CD4-positive, alpha-beta T cell (primary cell): ENCODE measurements at places on chromosomes 3 and 15.
A peak's percentile ranks its signal among the peaks of the same experiment; 100 is the strongest.

DNA sequence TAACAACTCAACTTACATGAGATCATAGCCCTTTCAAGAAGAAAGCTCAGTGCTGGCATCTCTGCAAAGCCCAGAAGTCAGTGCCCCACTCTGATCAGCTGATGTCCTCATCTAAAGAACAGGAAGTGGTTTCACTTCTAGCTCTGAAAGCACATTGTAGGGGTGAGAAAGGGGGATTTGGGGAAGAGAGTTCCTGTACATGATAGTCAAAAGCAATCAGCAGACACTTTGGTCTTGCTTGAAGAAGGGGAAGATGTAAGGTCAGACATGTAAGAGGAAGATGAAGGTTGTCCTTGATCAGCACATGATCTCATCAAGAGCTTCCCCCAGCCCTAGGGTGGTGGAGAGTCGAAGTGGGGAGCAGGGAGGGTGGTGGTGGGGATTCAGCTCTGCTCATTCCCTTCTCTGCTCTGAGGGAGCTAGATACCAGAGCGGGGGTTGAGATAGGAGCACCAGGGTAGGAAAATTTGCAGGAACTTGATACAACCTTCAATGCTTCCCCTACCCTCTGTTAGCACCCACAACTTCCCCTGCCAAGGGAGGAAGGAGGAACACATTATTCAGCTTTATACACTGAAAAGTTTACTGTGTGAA, 76.4 kb upstream of the ETV5 start:
- DNase-seq: peak; percentile 5

GRCh38 chr3:97138914-97139541, 324.6 kb downstream of the EPHA6 start:
- DNase-seq: no peak

DNA sequence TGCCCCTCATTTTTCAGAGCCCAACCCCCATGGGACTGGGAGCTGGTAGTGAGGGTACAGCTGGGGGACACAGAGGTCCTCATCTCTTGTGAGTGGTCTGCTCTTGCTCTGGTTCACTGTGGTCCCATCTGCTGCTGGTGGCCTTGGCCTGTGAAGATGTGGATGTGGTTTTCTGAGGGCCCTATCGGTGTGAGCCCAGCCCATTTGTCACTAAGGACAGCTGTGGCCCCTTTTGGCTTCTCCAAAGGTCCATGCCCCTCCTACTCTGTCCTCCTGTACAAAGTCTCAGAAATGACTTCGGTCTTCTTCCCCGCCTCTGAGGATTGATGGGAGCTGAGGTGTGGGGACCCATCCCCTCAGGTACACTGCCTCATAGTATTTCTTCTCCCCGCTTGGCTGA, 21.0 kb downstream of the LIPC start:
- DNase-seq: no peak

- no peak for DNase-seq
Measured at GRCh38 chr3:187858711-187859110, 113.4 kb upstream of the BCL6 start.

- no peak for DNase-seq
Measured at GRCh38 chr15:94041746-94042145, 189.6 kb upstream of the MCTP2 start.

GRCh38 chr3:52986938-52987337, 58.9 kb downstream of the SFMBT1 start:
- DNase-seq: no peak

DNA sequence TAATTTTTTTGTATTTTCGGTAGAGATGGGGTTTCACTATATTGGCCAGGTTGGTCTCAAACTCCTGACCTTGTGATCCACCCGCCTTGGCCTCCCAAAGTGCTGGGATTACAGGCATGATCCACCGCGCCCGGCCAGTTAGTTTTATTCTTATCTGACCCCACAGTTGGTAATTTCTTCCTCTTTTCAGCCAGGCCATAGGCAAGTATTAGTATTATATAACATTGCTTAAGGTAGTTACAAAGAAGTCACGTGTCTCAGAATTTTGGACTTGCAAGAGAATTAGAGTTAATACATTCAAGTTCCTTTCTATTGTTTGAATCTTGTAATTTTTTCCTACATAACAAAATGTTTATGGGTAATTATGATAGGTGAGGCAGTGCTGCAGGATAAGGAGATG, 334.8 kb downstream of the LPP start:
- no peak for DNase-seq

DNA sequence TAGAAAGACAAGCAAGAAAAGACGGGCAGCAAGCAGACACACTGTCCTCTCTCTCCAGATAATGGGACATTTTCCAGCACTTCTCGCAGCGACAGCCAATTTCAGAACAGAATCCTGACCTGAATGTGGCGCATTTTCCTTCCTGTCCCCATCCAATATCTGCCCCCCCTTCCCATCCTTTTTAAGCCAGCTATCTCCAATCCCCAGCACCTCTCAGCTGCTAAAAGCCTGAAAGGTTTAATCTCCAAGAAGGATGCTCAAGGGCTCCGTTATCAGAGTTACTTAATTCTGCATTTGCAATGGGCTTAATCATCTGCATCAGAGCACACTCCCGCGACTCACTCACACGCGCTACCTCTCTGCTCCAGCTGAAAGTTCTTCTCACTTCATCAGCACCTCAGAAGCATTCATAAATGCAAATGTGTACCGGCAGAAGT, 50.5 kb downstream of the SRGAP3 start:
- DNase-seq: no peak

DNA sequence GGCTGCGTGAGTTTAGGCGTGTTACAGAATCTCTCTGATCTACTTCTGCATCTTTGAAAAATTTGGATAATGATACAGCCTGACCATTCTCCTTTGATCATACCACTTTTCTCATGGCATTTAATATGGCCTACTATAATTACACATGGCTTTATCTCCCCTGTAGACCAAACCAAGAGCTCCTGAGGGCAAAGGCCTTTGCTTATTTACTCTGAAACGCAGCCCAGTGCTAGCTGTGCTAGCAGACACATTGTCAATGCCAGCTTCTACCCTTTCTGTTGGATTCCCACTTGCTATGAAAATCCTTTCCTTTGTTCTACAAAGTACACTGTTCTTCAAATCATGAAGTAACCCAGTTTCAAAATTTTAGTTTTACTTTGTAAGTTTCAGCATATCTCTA, 16.5 kb upstream of the VGLL4 start:
- no peak for DNase-seq

GRCh38 chr3:194000100-194000499, 135.8 kb upstream of the HES1 start:
- DNase-seq: no peak

DNA sequence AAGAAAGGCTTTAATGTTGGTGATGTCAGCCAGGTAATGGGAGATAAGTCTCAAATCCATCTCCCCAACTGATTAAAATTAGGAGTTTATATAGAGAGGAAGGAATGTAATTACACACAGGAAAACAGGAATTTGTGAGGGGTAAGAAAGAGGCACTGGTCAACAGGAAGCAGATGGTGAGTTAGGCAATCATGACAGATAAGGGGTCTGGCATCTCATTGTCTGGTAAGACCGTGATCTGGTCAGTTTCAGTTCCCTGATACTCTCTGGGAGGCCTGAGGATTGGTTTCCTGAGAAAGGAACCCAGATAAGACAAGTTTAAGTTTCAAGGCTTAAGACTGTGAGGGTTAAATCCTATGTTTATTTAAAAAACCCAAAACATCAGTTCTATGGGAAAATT, 414.7 kb upstream of the ARRDC4 start:
- no peak for DNase-seq

DNA sequence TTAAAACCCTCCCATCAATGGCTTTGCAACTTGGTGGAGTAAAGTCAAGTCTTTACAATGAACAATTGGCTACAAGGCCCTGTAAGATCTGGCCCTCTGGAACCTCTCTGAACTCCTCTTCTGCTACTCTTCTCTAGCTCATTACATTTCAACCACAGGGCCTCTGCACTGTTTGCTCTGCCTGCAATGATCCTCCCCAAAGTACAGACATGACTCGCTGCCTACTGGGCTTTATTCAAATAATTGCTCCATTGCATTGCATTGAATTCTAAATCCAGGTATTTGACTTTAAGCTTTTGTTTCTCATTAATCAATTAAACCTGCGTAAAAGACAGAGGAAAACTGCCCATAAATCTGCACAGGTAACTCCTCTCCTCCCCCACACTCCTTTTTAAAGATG, 96.7 kb downstream of the CD47 start:
- DNase-seq: no peak

DNA sequence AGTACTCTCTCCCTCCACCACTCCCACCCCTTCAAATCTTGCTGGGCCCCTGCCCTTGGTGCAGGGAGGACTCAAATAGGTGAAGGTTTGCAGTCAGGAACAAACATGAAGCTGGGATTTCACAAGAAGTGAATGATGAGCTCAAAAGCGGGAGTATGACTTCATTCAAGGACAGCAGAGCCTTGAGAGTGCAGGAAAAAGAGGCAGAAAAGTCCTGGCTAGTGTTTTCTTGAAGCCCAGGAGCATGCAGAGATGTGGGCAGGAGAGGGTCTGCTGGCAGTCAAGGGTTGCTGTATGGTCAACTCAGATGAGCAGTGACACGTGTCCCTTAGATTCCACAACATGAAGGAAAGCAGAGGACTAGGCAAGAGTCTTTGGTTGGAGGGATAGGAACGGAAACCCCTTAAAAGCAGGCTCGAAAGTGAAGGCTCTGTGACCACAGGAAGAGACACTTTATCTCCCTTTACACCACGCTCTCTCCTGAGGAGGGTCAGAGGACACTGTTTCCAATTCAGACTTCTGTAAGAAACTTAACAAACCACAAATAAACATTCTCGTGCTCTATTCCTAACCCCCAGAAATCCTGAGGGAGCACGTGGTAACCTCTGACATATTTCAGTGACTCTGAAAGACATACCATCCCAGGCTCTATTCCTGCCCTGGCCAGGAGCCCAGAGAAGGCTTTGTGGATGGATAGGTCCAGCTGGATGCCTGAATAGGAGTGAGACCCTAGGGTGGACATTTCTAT, 168.0 kb upstream of the NDN start:
- DNase-seq: no peak

GRCh38 chr3:72614394-72615074, 233.7 kb downstream of the SHQ1 start:
- no peak for DNase-seq

GRCh38 chr3:40768046-40768445, 243.3 kb downstream of the ZNF621 start:
- DNase-seq: no peak

DNA sequence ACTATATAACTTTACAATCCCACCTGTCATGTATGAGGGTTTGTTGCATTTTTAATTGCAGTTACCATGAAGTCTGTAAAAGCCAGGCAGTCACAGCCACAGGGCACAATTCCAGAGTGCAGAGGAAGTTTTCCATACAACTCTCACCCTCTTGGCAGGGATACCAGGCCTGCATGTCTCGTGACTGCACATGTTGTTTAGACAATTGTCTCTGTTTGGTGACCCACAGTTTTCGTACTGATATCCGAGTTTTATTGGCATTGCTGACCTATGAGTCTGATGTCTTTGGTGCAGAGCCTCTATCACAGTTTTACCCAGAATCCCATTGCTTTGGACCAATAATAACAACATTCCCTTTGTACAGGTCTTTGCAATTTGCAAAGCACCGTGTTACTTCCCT, 24.9 kb upstream of the MYZAP start:
- no peak for DNase-seq

- no peak for DNase-seq
Measured at GRCh38 chr3:190074817-190075216, 45.9 kb downstream of the P3H2 start.

DNA sequence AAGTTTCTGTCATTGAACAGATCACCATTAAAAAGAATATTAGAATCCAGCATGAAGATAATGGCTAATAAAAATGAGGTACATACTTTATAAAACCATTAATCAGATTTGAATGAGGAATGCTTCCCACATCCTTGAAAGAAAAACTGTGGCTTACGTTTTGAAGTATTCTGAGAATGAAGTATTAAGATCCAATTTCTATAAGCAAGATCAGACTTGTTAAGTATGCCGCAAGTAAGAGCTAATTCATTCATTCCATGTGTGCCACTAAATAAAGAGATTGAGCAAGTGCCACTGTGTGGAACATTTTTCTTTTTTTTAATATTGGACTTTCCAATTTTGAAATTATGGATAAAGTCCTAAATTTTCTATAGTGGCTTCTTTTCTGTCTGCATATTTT, 30.6 kb downstream of the NMD3 start:
- no peak for DNase-seq

DNA sequence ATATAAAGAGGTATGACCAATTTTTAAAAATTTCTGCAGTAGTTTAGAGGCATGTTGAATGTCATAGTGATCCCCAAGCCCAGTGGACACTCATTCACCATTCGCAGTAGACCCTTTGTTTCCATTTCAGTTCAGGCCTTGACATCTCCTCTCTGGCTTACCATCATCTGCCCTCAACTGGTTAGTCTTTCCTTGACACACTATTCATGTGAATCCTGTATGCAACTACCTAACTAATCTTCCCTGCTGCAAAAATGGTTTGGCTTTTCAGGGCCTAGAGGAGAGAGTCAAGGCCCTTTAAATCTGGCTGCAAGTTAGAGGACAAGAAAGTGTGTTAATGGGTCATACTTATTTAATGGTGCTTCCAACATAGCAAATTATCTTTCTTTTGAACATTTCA, 10.9 kb downstream of the APH1B start:
- DNase-seq: no peak

DNA sequence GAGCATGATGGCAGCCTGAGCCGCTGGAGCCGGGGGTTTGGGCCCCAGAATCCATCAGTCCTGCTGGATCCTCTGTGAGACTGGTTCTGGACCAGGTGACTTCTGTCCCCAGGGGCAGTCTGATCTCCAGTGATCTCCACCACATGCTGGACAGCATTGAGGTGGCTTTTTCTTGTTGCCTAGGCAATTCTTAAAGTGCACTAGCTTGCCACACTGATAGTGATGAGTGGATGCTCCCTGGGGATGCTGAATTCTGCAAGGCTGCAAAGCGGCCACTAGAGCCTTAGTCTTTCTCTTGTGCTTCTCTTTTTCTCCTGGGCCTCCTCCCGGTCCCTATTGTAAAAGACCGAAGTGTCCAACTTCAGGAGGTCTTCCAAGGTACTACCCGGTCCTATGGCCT, 70.4 kb upstream of the ATP11B start:
- DNase-seq: no peak

DNA sequence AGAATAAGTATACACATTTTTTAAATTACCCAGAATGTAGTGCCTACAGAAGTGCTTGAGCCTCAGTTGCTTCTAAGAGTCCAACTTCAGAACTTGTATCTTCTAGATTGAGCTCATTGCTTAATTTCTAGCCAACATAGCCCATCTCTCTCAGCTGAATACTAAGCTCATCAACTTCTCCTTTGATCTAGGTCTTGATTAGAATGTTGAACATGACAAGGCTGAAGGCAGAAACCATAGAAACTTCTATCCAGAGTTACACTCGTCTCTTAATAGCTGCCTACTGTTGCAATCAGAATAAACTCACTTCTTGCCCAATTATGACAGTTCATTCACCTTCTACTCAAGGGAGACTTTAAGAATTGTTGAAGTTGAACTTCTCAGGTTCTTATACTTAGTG, 327.3 kb upstream of the THBS1 start:
- DNase-seq: no peak

GRCh38 chr15:95603802-95604201, 726.7 kb upstream of the NR2F2 start:
- DNase-seq: no peak
